ENCODE measurements at places on chromosomes 11 and 22. TPM values are rescaled to one million over a fixed set of nuclear protein-coding genes. Genes with fewer than 3 reads are reported as not detected.

Gene KRTAP5-1
- not detected for total RNA-seq

Gene FOLH1
- 1.4 TPM for total RNA-seq

Gene MS4A3
- total RNA-seq, result not detected

Gene ST14
- total RNA-seq, result not detected

Gene PDGFB
- not detected for total RNA-seq

Gene OR4A16
- total RNA-seq, result not detected

Gene LGALS12
- not detected for total RNA-seq

Gene UBQLNL
- 0.34 TPM for total RNA-seq
